Right cardiac atrium (tissue), 5 donors: ENCODE measurements at places on chromosomes 2 and 18. TPM values are rescaled to one million over a fixed set of nuclear protein-coding genes. Genes with fewer than 3 reads are reported as not detected.

Gene SP5
- 0.94 TPM for total RNA-seq

Gene SCYGR4
- not detected for total RNA-seq

Gene CDH7
- total RNA-seq, result 0.23 TPM

Gene SIX3
- not detected for total RNA-seq

Gene HOXD13
- total RNA-seq, result not detected

Gene EPB41L3
- total RNA-seq, result 17.2 TPM

DNA sequence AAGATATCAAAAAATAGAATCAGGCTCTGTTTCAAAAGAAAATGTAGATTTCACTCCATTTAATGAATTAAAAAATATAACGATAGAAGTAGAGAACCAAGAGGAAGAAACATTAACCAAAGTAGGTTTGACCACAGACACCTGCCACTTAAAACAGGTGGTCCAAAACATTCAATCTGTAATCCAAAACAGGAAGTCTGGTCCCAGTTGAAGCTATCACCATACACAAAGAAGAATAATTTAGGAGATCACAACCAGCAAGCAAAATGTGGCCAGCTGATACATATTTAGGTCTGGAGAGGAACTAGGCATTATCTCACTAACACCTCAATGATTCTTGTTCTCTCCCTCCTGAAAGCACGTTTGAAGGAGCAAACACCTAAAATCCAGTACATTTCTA is 73.1 kb downstream of the FTCDNL1 start:
- DNase-seq, result no peak

GRCh38 chr2:235614176-235614860 is 120.5 kb downstream of the AGAP1 start:
- DNase-seq, result no peak

DNA sequence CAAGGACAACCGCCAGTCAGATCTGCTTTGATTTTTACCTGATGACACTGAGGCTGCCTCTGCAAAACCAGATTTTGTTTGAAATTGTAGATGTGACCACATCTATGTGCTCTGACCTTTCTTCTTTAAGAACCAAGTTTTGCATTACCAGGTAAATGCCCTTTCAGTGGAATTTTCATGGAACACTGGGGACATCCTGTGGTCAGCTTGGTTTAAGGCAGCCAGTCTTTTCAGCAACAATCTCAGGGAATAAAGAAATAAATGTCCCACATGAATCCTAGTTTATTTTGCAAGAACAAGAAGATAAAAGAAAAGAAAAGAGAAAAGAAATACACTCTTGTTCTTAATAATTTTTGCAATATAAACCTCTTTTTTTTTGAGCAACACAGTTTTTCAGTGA is 90.6 kb downstream of the POU3F3 start:
- no peak for DNase-seq

DNA sequence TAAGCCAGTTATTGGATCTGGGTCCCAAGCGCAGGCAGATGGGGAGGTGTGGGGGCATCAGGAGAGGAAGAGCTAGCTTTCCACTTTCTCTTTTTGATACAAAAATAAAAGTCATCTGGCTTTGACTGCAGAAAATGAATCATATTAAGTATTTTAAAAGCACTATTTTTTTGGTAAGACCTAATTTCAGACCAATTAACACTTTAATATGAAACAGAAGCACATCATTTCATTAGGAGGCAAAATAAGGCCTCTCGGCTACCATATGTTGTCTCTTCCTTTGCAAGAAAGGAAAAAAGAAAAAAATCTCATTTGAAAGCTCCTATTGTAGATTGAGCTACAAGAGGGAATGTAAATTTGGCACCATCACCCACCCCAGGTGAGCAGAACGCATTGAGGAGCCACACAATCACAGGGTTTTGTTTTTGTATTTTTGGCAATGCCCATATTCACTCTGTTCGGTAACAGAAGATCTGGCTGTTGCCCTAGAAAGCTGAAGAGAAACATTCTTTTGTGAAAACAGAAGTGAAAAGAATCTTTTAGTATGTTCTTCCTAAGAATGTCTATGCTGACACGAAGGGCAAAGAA is 390.7 kb upstream of the ETAA1 start:
- DNase-seq, result no peak

- DNase-seq, result peak; percentile 54
These were observed 1.1 kb upstream of the SEH1L start for GRCh38 chr18:12946549-12947284.

- no peak for DNase-seq
These were observed 66.1 kb upstream of the LRPPRC start for GRCh38 chr2:44061876-44062275.

DNA sequence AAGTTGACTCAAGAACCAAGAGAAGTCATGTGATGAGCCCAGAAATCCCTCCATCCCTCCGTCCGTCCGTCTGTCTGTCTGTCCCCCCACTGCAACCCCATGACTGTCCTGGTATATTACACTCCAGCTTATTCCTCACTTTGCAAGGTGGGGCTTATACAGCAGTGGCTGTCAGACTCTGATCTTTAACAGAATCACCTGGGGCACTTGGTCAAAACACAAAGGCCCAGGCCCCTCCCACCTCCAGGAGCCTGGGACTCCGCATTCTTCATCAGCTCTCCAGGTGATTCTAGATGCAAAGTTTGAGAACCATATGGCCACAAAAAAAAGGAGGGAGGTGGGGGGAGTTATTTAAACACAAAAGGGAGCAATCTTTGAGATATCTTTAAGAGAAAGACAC is 61.4 kb downstream of the MYO5B start:
- DNase-seq, result no peak

DNA sequence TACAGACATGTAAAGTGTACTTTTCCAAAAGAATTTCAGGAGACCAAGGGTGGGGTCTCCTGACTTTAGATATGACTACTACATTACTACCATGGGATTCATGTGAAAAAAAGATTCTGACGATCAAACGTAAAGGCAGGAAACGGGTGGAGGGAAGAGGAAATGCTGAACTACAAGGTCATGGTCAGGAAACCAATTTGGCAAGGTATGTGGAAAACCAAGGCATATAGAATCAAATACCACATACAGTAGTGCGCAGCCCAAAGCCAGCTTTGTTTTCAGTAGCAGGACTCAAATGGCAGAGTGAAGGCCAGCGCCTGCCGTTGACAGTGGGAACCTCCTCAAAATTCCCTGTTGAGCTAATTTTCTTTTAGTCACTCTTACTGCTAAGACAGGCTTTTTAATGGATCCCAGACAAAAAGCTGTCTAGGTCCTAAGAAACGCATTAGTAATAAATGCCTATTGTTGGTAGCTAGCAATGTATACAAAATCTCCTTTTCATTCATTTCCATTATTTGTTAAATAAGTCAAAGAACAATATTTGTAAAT is 57.6 kb upstream of the SERTAD2 start:
- no peak for DNase-seq

DNA sequence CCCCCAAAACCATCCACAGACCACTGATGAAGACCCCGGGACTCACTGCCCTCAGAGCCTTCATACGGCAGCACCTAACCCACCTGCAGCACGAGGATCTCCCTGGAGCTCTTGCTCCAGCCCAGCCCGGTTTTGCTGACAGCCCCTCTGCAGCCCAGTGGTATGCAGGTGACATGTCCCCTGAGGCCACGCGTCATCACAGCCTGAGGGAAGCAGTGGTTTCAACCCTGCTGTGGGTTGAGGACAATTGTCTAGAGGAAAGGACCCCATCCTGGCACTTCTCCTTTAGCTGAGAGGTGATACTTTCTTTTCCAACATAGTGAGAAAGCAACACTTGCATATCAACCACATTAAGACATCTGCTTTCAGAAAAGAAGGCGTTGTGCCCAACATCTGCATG is 134.0 kb downstream of the SEPTIN10 start:
- DNase-seq, result no peak

DNA sequence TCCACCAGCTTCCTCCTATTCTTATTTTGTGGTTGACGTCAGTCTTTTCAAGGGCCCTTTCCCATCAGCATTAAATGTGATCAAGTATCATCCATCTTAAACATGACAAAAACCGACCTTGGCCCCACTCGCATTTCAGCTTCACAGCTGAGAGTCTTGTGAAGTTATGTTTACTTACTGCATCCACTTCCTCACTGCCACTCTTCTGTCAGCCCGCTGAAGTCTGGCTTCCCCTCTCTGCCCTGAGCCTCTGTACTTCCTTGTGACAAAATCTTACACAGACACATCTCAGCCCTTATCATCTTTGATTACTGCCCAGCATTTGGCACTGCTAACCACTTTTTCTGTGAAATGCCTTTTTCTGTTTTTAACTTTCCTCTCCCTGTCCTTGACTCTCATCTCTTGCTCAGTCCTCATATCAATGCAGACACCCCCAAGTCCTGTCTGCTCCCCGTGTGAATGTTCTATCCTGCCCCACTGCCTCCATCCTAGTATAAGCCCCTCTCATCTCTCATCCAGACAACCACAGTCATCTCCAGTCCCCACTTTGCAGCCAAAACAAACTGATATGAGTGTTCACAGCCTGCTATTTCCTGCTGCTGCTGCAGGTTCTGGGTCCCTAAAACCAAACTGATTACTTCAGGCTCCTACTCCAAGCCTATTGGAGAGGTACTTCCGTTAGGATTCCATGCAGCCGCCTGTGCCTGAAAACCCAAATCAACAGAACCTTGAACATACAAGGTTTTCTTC is 31.4 kb downstream of the FOSL2 start:
- DNase-seq, result peak; percentile 65

DNA sequence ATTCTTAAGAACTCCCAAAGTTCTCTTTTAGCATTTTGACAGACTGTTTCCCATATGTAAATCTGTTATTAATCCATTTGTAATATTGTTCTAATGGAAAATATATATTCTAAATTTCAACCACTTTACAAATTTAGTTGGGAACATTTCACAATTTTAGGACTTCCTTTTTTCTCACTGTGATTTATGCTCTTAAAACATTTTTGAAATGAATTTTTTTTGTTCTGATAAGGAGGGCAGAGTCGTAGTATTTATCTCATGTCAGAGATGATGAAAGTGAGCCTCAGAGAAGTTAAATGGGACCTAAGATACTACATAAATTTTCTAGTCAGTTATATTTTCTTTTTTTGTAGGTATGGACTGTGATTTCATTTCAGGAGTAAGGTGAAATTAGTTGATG is 26.6 kb downstream of the RASGRP3 start:
- DNase-seq, result no peak

DNA sequence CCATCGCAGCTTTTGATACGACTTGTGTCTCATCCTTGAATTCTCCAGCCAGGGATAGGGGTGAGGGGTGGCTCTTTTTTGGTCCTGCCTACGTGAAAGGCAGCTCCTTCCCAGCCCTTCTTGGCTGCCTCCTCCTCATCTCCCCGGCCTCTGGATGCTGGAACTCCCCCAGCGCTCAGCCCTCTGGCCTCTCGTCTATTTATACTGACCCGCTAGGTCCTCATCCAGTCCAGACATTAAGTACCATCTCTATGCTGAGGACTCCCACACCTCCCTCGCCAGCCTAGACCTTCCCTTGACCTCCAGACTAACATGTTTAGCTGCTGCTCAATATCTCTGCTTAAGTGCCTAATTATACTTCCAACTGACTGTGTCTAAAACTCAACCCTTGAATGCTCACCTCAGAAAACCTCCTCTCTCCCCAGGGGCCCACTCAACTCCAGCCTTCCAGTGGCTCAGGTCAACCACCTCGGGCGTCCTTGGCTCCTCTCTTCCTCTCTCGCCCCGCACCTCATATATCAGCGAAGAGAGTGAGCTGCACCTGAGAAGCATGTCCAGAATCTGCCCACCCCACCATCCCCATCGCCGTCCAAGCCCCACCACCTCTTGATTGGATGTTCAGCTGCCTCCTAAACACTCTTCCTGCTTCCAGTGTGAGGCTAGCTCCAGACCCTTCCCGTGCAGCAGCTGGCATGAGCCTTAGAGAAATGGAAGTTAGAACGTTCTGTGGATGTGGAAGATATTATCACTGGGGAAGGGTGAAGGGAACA is 34.8 kb downstream of the TOGARAM2 start:
- DNase-seq, result peak; percentile 62

- DNase-seq, result peak; percentile 38
These were observed 591 bp downstream of the ASXL2 start for GRCh38 chr2:25877431-25878360.

- DNase-seq, result no peak
These were observed 165.3 kb downstream of the RNF152 start for GRCh38 chr18:61727241-61728193.

- DNase-seq, result no peak
These were observed 316.8 kb downstream of the DCDC2C start for GRCh38 chr2:4020153-4020552.

DNA sequence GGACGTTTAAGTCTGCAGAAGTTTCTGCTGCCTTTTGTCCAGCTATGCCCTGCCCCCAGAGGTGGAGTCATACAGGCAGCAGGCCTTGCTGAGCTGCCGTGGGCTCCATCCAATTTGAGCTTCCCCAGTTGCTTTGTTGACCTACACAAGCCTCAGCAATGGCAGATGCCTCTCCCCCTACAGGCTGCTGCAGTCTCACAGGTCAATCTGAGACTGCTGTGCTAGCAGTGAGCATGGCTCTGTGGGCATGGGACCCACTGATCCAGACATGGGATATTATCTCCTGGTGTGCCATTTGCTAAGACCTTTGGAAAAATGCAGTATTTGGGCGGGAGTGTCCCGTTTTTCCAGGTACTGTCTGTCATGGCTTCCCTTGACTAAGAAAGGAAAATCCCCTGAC is 726.0 kb downstream of the ERBB4 start:
- DNase-seq, result no peak

GRCh38 chr18:9913151-9913525 is 678 bp upstream of the VAPA start:
- no peak for DNase-seq

GRCh38 chr18:78713069-78713468 is 266.5 kb upstream of the SALL3 start:
- no peak for DNase-seq
